ENCODE measurements at places on chromosomes 5 and 9.

- no peak for DNase-seq
Observed at GRCh38 chr9:130490981-130491380, 46.2 kb downstream of the ASS1 start.

DNA sequence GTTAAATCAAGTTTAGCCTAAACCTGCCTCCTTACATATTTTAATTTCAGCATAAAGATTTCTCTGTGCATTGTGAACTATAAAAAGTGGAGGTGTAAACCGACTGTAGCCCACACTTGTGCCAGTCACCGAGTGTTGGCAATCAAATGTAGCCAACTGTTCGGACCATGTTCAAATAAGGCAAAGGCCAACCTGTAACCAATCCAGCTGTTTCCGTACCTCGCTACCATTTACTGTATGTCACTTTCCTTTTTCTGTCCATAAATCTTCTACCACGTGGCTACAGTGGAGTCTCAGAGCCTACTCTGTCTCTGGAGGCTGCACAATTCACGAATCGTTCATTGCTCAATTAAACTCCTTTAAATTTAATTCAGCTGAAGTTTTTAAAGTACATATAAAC, 156.0 kb downstream of the SLC25A46 start:
- DNase-seq: no peak

- DNase-seq: no peak
Observed at GRCh38 chr5:177295924-177296323, 7.6 kb downstream of the RAB24 start.

GRCh38 chr9:84668196-84669012, 1.1 kb upstream of the NTRK2 start:
- peak; percentile 88 for DNase-seq

GRCh38 chr5:172211676-172212075, 17.7 kb downstream of the EFCAB9 start:
- DNase-seq: no peak

- DNase-seq: no peak
Observed at GRCh38 chr5:95152535-95152934, 132.4 kb downstream of the MCTP1 start.

GRCh38 chr5:66617226-66617861, 21.2 kb downstream of the MAST4 start:
- DNase-seq: no peak

GRCh38 chr9:34783951-34784487, 74.1 kb upstream of the CCL21 start:
- no peak for DNase-seq

DNA sequence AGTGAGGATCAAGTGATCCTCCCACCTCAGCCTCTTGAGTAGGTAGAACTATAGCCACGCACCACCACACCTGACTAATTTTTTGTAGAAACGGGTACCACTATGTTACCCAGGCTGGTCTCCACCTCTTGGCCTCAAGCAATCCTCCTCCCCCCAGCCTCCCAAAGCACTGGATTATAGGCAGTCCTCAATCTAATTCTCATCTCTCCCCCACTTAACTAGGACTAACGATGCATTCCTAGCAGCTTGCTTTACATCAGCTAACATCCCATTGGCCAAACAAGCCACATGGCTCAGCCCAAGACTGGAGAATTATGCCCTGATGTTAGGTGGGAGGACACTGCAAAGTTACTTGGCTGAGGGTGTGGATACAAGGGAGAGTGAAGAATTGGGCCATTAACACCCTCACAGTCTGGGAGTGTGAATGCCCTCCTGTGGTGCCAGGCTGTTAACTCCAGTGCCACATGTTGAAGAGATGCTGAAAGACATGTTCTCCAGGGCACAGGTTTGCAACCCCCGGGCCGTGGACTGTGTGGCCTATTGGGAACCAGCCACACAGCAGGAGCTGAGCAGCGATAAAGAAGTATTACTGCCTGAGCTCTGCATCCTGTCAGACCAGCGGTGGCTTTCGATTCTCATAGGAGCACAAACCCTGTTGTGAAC, 5.3 kb upstream of the ZNF367 start:
- DNase-seq: no peak

GRCh38 chr5:178990491-178990890, 4.6 kb downstream of the GRM6 start:
- DNase-seq: no peak

DNA sequence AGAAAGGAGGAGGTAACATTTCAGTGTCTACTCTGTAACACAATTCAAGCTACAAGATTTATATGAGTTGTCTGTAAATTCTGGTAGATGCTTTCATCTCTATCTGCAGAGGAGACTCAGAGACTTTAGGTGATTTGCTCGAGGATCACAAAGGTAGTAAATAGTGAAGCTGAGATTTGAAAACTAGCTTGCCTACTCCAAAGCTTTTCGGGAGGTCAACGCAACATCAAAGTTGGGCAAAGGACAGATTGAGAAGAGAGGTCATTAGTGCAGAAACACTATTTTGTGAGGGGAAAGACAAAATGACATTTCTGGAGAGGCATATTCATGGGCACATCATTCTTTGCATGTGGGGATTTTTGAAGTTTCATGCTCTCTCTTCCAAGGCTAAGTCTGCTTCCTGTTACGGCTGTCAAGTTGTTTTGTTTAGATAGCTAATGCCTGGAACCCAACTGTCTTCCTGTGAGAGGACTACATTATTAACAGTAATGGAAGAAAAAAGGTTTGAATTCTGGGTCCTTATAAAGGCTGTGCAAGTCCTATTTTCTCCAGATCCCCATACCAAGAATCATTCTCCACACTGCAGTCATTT, 413.5 kb upstream of the ZNF462 start:
- DNase-seq: no peak

DNA sequence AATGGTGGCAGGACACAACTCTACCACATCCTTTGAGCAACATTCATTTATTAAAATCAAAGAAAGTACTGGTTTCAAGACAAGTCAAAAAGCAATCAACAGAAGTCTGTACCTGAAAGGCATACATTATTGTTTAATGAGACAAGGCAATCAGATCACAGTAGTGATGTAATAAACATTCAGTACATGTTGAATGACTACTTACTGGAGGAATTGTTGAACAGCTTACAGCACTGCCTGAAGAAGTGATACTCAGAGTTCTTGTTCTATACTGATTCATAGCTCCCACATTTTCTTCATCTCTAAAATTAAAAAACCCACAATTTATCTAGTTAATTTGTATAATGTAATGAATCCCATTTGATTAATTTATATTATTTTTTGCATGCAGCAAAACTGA, 18.2 kb downstream of the RIOK2 start:
- DNase-seq: no peak

DNA sequence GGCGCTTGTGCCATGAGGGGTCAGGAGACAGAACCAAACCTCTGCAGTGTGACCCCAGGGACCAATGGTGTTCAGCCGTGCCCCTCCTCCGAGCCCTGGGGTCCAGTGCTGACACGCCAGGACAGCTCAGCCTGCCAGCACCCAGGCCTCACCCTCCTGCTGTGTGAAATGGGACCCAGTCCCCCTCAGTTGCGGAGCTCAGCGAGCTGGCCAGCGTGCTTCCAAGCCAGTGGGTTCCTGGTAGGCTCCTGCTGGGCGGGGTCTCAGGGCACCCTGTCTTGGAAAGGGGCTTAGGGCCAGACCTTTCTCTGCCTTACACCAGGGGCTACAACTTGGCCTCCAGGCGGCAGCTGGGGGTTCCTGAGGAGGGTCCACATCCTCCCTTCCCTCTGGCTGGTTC, 4.4 kb downstream of the RNF44 start:
- no peak for DNase-seq

DNA sequence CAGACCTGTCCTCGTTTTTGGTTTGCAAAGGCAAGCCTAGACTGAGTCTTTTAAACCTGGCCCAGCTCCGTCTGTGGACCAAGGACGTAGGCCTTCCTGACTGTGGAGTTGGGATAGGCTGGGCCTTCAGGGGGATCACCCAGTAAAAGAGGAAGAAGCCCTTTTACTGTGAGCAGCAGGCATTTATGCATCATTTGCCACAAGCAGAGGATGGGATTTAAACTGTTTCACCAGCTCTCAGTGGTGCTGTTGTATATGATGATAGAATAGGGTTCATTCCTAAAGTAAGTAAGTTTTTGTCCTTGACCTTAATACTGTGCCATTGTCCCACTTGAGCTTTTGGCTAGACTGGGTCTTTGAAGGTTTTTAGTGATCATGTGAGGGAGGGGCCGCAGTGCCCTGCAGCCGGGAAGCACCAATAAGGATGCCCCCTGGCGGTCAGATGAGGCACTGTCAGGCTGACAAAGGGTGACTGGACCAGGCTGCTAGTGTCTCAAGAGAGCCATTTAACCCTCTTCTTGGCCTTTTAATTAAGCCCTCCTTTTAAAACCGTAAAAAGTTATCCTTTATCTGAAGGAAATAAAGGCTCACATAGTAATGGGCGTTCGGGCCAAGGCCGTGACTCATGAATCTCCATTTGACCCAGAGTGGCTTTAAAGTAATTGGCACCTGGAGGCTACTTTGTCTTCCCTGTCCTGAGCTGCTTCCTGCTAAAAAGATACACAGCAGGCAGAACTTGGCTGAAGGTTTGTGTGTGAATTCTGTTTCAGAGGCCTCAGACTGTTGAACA, 74.0 kb downstream of the UBAP1 start:
- peak; percentile 76 for DNase-seq

GRCh38 chr5:2101685-2102084, 219.0 kb upstream of the IRX4 start:
- DNase-seq: no peak

DNA sequence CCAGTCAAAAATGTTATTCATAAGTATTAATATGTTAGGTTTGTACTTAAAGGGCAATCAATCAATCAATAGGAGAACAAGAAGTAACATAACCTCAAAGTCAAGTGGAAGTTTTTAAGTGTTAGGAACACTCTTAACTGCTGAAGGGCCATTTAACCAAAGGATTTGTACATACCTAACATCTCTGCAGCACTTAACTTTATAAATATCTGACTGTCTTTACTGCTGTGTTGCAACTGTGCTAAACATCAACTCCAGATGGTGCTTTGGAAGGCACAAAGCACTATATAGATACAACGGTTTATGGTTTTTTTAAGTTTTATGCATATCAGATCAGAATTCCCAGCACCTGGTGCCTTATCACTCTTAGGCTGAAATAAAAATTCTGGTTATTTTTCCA, 604.9 kb upstream of the PTGER4 start:
- DNase-seq: no peak

DNA sequence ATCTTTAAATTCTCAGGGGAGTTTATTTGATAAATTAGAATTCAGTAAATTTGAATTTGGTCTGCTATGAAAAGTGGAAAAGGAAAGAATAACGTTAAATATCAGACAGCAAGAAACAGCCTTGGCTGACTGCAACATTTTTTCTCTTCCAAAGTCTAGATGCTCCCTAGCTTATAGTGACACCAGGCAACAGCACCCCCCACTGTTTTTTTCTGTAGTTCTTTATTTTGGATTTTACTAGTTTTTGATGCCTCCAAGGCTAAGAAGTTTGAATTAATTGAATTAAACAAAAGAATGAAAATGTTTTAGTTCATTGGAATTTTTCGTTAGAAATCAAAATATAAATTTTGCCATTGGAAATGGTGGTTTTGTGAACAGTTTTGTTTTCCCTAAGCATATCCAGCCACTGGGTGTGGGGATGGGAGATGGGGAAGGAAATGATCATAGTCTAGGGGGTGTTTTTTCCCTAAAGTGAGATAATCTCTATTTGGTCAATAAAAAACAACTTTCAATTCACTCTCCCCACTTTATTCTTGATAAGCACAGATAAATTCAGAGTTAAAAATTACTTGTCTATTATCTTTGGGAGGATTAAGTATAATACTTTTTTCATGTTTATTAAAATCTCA, 199.3 kb upstream of the CD180 start:
- DNase-seq: no peak

- DNase-seq: no peak
Observed at GRCh38 chr5:39584927-39585326, 160.1 kb upstream of the DAB2 start.

- DNase-seq: no peak
Observed at GRCh38 chr5:17228821-17229291, 11.4 kb downstream of the BASP1 start.

DNA sequence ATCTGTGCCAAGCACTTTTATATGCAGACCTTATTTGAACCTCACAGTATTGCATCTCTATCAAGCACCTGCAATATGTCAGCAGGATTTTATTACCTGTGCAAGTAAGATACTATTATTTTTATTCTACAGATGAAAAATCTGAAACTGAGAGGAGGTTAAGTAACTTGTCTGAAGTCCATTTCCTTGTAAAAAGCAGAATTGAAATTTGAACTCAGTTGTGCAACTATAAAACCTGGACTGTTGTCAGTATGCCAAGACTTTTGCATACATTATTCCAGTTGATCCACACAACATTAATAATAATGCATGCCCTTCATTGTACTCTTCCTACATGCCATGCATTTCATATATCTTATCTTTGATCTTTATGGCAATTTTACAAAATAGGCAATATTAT, 82.2 kb upstream of the BRINP1 start:
- DNase-seq: no peak

DNA sequence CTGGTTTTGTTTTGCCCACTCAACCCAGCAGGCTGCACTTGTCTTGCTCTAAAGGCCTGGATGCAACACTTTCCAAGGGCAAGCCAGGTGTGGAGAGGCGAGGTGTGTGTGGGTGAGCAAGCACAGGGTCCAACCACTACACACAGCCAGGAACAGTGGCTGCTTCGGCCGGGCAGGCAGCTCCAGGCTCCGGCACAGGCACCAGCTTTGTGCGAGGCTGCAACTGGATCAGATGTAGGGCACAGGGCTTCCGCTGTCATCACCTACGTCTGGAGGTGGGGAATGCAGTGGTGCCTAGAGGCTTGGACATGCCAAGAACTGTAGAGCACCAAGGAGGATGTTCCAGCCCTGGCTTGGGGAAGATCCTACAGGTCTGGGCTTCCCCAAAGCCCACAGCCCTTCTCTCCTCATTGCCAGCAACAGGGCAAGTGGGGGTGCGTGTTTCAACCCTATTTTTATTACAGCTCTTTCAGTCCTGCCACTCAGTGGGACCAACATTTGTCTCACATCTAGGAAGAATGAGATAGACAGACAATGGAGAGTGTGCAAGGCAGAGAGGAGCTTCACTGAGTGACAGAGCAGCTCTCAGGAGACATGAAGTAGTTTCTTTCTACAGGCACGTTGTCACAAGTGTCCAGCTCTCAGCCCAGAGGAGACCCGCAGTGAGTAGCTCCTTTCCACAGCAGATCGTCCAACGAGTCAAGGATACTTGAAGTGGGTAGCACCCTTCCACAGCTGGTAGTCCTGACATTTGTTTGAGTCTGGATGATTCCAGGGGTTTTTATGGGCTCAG, 622.2 kb downstream of the CDH9 start:
- DNase-seq: no peak

- DNase-seq: no peak
Observed at GRCh38 chr5:113373426-113373825, 61.4 kb downstream of the TSSK1B start.

- no peak for DNase-seq
Observed at GRCh38 chr5:33195431-33196165, 245.2 kb upstream of the TARS1 start.

DNA sequence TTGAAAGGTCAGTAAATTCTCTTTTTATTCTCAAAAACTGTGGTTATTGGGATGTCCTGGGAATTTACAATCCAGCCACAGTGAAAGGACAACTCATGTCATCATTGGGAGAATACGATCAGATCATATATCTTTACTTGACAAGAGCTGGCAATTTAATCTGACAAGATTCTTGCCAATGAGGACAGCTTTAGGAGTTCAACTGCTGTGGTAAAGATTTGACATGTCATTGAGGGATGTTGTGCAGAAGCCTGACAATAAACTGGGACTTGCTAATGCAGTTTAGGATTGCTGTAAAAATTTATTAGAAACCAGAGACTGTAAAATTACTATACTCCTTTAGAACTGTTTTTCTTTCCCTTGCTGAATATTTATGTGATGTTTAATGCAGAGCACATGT, 1131.0 kb downstream of the MAT2B start:
- no peak for DNase-seq

- no peak for DNase-seq
Observed at GRCh38 chr5:168898247-168898911, 319.2 kb upstream of the PANK3 start.

Data from mesothelial cell of epicardium (in vitro differentiated cells).